Endothelial cell of umbilical vein (primary cell): ENCODE measurements at places on chromosomes 6 and 20. TPM values are rescaled to one million over a fixed set of nuclear protein-coding genes. Genes with fewer than 3 reads are reported as not detected.

RAET1G gene
- 0.74 and 1.6 TPM in 2 replicates for total RNA-seq

OR11A1 gene
- not detected in 2 replicates for total RNA-seq

CALHM4 gene
- total RNA-seq = 0.72 TPM in 1 of 2 replicates, not detected in the other

CSE1L gene
- 109 and 118 TPM in 2 replicates for total RNA-seq

C6orf52 gene
- not detected in 2 replicates for total RNA-seq

NKAPL gene
- 1.1 and 1.6 TPM in 2 replicates for total RNA-seq

BPIFB4 gene
- not detected in 2 replicates for total RNA-seq

GMPR gene
- 36.3 and 43.2 TPM in 2 replicates for total RNA-seq

PSORS1C2 gene
- not detected in 2 replicates for total RNA-seq

- no peak for DNase-seq
Observed at GRCh38 chr6:54992789-54993188, 146.2 kb downstream of the FAM83B start.

- no peak for DNase-seq
Observed at GRCh38 chr20:46243707-46244628, 64.3 kb downstream of the CDH22 start.

- DNase-seq = no peak
Observed at GRCh38 chr6:118632359-118632758, 19.0 kb downstream of the CEP85L start.

DNA sequence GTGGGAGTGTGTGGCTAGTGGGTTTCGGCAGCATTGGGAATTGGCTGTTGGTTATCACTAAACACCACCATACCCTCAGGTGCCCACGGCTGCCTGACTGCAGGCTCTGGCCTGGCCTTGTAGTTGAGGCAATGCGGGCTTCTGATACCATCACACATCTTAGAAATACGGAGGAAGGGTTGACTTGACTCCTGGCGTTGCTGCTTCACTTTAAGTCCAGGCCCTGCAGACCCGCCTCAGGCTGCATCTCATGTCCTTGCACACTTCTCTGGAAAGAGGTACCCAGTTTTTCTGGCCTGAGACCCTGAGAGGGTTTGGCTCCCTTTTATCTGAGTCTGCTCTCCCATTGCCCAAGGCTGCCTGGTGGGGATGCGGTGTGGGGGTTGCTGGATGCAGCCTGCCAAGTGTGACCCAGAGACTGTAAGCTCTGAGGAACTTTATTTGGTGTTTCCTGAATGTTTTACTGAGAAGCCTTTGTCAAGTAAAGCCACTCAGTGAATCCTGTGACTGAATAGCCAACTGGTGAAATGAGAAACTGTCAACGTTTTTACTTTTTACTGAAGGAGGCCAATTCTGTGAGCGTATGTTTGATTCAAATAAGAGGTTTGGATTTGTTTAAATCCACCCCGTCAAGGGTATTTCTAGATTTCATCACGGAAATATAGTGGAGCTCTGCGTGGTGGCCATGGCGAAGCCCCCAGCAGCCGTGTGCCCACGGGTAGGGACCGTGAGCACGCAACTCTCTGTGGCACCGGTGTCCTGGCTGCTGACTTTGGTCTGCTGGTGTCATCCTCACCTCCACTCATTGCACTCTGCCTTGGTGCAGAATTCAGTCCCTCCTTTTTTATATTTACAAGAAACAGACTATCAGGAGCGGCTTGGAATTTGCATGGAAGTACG is 160.1 kb downstream of the DTNBP1 start:
- no peak for DNase-seq

- no peak for DNase-seq
Observed at GRCh38 chr6:110816677-110817076, 1.4 kb upstream of the CDK19 start.

DNA sequence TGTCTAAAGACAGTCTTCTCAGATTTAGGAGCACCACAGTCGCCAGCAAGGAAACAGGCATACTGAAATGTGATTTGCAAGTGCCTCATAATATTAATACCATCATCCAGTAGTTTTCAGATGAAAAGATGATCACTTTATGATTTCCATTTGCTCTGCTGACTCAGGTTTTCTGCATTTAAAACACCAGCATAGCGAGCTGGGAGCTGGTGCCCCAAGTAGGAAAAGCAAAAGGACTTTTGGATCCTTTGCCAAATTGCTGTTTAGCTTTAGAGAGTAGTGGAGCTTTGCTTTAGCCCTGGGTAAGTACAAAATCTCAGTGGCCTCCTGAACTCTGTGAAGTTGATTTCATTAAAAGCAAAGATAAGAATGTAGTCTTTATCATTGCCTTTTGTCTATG is 78.5 kb downstream of the JAG1 start:
- DNase-seq = no peak

GRCh38 chr6:155380666-155381332 is 66.5 kb upstream of the TFB1M start:
- DNase-seq = no peak

DNA sequence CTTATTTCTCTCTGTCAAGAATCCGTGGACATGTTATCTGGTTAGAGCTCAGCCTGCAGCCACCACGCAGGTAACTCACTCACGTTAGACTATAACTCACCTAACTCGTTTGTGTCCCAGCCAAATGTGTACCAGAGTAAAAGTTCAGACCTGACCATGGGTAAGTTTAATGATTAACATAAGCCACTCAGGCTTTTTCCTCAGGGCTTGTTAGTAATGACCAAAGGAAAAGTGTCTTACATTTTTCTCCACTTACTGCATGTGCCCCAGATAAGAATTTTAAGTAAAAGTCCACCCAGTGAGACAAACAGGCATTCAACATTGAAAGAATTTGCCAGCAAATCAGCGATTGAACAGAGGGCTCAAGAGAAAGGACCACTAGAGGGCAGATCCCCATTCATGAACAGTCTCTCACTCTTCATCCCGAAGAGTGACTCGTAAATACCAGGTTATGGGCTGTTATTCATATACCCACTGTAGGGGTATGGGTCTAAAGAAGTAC is at the start of gene PKHD1:
Gene PKHD1 (minus strand): TSS at position 116 of the 502 bp plus-strand sequence. CDS start 2,680 bp downstream, outside the sequence.
- DNase-seq = peak; percentile 2

- DNase-seq = no peak
Observed at GRCh38 chr6:20001286-20001685, 164.1 kb downstream of the ID4 start.

DNA sequence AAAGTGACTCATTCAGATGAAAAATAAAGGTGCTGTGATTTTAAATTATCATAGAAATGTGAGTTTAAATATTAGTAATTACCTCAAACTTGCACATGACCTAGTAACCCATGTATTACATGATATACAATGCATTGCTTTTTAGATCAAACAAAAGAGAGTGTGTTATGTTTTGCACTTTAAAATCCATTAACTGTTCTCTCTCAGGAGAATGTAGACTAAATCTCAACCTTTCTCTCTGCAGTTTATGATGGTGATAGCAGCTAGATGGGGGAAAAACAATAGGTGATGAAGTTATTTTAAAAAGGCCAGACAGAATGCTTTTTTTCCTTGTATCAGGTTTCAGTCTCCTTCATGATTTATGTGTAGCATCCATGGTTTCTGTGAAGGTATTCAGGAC is 404.4 kb upstream of the RNF217 start:
- no peak for DNase-seq

DNA sequence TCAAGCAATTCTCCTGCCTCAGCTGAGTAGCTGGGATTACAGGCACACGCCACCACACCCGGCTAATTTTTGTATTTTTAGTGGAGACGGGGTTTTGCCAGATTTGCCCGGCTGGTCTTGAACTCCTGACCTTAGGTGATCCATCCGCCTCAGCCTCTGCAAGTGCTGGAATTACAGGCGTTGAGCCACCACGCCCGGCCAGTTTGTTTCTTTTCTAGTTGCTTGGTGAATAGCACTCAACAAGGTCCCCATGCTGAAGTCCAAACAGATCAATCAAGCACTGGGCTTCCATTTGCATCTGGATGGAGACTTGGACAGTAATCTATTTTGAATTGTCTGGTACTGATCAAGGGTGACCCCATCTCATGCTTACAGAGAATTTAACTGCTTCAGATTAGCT is 108.9 kb upstream of the FOXO3 start:
- no peak for DNase-seq

DNA sequence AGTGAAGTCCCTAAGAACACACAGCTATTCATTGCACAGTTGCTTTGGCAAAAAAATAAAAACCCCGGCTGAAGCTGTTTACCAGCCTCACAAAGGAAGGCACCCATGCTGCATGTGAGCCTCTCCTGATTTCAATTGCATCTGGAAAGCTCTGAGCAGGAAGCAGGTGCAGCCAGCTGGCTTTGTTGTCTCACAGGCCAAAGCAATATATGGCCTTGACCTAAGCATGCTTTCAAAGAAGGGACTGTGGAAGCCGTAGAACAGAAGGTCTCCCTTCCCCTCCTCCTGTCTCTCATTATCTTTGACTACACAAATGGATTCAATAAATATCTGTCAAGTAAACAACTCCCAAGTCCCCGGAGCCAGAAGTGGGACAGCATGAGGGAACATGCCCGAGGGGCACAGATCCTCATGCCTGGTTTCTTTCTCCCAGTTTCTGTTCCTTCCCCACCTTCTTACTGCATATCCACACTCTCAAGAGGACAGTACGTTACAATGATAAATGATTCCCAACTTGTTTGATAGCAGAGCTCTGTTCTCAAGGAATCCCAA is 57.2 kb upstream of the PCSK2 start:
- no peak for DNase-seq

DNA sequence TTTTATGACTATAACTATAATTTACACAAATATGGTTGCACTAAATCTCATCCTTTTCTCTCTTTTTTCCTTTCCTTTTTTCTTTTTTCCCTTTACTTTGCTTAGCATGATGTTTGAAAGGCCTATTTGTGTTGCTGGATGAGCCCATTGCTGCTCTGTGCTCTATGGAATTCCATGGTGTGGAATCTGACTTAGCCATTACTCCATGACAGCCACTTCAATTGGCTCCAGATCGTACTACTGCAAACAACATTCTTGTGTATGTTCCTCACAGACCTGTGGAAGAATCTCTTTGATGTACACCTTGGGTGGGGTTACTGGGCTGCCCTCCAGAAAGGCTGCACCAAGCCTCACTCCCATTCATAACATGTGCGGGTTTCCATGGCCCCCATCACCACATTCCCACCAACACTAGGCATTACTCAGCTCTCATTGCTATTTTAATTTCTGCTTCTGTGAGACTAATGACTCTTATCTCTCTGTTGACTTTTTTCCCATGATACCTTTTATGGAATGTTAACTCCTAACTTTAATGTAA is 979.0 kb downstream of the KIF16B start:
- DNase-seq = no peak

DNA sequence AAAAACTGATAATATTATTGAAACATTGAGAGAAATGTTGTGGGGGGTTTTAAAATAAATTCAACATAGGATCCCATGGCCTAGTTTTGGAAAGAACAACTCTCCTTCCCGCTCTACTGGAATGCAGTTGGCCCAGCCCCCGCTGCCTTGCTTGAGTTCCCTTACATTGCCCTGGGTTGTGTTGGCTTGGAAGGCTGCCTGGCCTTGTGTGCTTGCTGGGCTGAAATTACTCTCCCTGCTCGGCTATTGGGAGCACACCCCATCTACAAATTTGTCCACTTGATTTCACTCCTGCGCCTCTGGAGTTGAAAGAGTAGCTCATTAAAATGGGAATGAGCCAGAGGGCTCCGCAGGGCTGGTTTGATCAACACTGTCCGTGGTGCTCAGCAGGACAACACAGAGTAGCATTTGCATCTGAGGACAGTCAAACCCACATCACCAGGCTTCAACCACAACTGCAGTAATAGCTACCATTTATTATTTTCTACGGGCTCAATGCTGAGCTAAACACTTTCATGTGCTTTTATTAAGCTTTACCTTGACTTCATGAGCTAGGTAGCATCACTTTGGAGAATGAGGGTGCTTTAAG is 35.2 kb downstream of the DOK5 start:
- no peak for DNase-seq

- peak; percentile 57 for DNase-seq
Observed at GRCh38 chr6:126773112-126773805, 345.2 kb upstream of the RSPO3 start.

GRCh38 chr6:1619098-1619672 is 9.5 kb downstream of the FOXC1 start:
- peak; percentile 37 for DNase-seq

- DNase-seq = peak; percentile 79
Observed at GRCh38 chr6:23137611-23138010, 568.2 kb downstream of the HDGFL1 start.

DNA sequence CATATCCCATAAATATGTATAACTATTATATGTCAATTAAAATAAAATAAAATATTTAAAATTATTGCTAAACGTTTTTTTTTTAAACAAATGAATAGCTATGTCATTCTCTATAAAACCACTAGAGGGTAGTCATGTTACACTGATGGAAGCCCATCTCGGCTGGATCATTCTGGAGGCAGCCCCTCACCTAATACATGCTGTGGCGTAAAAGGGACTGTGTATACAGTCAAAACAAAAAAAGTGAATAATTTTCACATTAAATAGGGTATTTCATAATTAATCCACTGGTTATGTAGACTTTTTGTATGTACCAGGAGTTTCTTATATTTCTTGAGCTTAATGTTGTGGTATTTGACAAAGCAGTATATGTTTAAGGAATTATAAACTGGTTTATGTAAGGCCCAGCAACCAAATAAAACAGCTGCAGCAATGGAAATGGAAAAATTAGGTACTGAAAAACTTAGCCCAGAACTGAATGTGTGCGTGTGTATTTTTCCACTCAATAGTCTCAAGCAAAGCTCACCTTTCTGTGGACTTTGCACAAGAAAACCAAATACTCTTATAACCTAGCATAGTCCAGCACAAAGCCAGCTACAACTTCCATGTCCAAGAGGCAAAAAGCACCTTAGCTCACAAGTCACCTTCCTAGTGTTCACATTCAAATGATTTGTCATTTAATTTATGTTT is 81.7 kb downstream of the COL9A1 start:
- peak; percentile 32 for DNase-seq

GRCh38 chr6:71473926-71474325 is 185.3 kb downstream of the OGFRL1 start:
- peak; percentile 70 for DNase-seq

GRCh38 chr20:32429745-32430360 is 71.7 kb downstream of the ASXL1 start:
- no peak for DNase-seq

- no peak for DNase-seq
Observed at GRCh38 chr6:115570331-115570730, 490.4 kb downstream of the FRK start.

GRCh38 chr6:149314325-149314905 is 3.1 kb upstream of the TAB2 start:
- no peak for DNase-seq

- DNase-seq = no peak
Observed at GRCh38 chr20:63145156-63145555, 70.8 kb downstream of the YTHDF1 start.

DNA sequence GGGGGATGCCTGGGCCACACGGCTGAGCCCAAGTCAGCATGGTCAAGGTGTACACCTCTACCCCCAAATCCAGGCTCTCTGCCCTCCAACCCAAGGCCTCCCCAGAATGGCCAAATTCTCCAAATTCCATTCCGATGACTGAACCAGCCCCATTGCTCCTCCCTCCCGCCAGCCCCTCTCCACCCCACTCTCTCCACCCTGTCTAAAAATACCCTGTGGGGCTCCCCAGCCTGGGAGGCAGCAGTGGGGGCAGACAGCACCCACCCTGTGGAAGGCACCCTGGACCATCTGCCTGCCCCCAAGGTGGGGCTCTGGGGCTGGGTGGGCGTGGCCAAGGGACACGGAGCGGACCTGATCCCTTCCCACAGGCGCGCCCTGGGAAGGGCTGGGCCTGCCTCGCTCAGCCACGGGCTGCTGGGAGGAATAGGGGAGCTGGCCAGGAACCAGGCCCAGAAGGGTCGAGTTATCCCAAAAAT is 11.4 kb downstream of the TEAD3 start:
- no peak for DNase-seq
